ENCODE measurements at places on chromosomes 12 and 14.

- no peak for DNase-seq
These were observed 29.7 kb downstream of the PRMT8 start for GRCh38 chr12:3520711-3521110.

DNA sequence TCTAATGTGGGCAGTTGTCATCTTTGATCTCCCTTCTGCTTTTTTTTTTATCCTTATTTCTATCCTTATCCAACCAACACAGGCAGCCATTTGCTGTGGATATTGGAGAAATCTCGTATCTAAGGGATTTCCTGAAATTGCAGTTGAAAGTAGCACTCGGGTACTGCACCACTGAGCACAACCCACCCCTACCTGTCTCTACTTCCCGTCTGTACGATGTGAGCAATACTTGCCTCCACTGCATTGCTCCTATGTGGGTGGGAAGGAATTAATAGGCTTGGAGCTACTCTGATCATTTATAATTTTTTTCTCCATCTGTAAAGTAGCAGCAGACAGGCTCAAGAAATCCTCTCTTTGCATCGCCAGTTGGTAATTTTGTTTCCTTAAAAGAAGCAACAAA, 300.4 kb downstream of the SNAPC1 start:
- no peak for DNase-seq

- no peak for DNase-seq
These were observed 422.9 kb upstream of the OR4E1 start for GRCh38 chr14:22096514-22096895.

GRCh38 chr12:29054858-29055663, 94.0 kb upstream of the FAR2 start:
- no peak for DNase-seq

GRCh38 chr12:58364389-58365086, 423.2 kb downstream of the ATP23 start:
- no peak for DNase-seq

DNA sequence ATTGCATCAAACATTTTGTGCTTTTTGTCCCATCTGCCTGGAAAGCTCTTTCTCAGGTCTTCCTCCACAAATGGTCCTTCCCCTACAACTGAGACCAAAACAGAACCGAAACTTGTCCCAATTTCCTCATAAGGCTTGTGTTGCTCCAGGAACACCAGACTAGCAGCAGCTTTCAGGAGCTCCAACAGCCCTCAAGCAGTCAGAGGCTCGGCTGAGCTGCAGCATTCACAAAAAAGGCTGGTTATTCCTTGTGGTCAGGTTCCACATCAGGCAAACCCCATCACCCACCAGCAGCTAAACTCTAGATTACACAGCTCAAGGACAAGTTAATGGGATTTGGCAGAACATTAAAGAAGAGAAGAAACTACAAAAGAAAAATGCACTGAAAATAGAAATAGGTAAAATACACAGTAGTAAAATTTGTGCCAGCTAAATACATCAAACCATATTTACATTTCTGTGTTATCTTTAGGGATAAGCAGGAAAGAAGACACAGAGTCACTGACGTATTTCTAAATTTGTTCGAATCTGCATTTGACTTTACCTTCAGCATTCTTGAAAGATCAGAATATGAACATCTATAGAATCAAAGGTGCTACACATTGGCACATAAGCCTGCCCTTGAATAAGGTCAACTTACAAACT, 141.2 kb downstream of the STXBP6 start:
- no peak for DNase-seq

- DNase-seq, result no peak
These were observed 8.3 kb downstream of the PROX2 start for GRCh38 chr14:74867673-74868072.

GRCh38 chr14:85459361-85460000, 70.5 kb upstream of the FLRT2 start:
- no peak for DNase-seq

Measured in NCI-H1930 (cell line).